Forelimb muscle (tissue), 1 donor: ENCODE measurements at places on chromosomes 7 and 10. TPM values are rescaled to one million over a fixed set of nuclear protein-coding genes. Genes with fewer than 3 reads are reported as not detected.

DNA sequence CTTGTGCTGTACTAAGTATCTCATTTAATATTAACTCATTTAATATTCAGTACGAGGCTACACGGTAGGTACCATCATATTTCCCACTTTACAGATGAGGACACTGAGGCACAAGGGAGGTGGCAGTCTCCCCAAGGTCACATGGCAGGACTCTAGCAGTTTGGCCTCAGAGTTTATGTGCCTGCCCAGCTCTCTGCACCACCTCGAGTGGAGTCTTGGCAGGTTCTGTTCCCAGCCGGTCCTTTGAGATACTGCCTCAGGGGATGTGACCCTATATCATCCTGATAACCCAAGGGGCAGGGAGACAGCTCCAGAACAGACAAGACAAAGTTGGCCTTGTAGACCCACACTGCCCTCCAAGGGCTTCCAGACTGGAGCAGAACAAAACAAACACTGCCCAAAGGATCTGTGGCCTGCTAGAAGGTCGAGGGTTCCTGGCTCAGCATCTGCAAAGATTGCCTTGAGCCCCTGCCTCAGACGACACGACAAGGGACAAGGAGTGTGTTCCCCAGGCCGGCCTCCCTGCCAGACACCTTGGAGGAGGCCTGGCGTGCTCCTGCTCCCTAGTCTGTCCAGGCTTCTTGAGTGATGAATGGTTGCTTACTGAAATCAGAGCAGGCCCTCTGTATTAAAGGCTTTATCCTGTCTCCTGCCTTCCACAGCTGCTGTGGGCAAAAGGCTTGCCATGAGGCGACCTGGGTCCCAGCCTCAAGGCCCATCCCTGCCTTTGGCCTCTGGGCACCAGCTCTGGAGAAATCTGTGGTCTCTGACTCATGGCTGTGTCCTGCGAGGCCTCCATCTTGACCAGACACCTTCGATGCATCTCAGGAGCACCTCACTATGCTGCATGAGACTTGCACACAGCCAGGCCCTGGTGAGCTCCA lies 3.9 kb upstream of the PWWP2B start:
- no peak for DNase-seq

The CPVL gene
- polyA plus RNA-seq = 33.8 TPM

- DNase-seq = no peak
These were observed 53.8 kb downstream of the TMEM26 start for GRCh38 chr10:61399406-61399805.

DNA sequence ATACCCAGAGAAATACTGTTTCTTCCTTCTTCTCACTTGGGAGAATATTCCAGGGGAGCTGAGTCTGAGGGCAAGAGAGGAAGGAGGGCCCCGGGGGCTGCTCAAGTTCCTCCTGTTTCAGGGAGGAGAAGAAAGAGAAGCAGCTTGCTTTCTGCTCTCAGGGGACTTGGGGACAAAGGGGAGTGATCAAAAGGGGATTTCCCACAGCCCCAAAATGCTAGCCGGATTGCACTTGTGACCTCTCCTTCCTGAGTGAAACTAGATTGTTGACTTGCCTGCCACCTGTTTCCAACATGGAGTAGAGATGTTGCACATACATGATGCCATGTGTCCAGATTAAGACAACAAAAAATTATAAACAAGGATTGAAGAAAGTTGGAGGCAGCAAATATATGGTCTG lies 28.7 kb upstream of the PDCD4 start:
- no peak for DNase-seq

- DNase-seq = no peak
These were observed 57.2 kb downstream of the SLC16A12 start for GRCh38 chr10:89478085-89478738.

The RPEL1 gene
- not detected for polyA plus RNA-seq

GRCh38 chr7:37532636-37533035 lies 84.0 kb upstream of the ELMO1 start:
- DNase-seq = no peak

DNA sequence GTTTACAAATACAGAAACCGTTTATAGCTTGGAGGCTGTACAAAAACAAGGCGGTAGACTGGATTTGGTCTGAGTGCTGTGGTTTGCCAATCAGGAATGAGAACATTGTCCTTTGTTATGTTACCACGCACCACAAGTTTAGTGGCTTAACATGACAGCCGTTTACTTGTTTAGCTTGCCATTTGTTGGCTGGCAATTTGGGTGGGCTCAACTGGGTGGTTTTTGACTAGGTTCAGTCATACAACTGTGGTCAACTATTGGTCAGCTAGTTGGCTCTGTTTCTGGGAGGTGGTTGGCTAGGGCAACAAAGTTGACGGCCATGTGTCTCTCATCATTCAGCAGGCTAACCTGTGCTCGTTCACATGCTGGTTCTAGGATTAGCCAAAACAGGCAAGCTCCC lies 60.1 kb upstream of the SP8 start:
- DNase-seq = no peak

The AMZ1 gene
- polyA plus RNA-seq = 0.29 TPM

DNA sequence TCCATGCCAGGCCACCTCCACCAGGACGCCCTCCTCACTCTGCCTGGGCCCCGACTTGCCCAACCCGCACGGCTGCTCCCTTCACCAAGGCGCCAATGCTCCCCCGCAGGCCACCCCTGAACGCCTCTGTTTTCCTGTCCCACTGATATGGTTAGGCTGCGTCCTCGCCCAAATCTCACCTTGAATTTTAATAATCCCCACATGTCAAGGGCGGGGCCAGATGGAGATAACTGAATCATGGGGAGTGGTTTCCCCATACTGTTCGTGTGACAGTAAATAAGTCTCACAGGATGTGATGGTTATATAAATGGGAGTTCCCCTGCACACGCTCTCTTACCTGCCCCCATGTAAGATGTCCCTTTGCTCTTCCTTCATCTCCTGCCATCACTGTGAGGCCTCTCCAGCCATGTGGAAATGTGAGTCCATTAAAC lies 29.8 kb downstream of the RSU1 start:
- no peak for DNase-seq

The EMX2 gene
- polyA plus RNA-seq = 11.9 TPM

GRCh38 chr7:4050126-4050660 lies 631.9 kb upstream of the FOXK1 start:
- no peak for DNase-seq

DNA sequence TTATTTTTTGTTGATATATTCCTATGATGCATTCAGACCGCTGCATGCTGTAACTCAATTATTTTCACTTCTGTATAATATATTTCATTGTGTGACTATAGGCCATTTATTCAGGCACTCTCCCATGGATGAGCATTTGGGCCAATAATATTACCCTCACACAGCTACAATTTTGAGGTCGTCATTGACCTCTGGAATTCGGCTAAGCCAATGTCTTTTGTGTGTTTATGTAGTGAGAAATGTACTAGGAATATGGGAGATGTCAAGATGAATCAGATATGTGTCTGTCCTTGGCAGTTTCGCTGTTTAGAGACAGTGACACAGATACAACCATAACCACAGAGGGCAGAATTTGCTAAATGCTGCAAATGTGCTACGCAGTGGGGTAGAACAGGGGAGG lies 474.2 kb downstream of the ADRA2A start:
- DNase-seq = no peak

GRCh38 chr10:35214607-35215020 lies 88.0 kb downstream of the CREM start:
- no peak for DNase-seq

GRCh38 chr10:29805134-29805723 lies 170.5 kb upstream of the SVIL start:
- DNase-seq = no peak

DNA sequence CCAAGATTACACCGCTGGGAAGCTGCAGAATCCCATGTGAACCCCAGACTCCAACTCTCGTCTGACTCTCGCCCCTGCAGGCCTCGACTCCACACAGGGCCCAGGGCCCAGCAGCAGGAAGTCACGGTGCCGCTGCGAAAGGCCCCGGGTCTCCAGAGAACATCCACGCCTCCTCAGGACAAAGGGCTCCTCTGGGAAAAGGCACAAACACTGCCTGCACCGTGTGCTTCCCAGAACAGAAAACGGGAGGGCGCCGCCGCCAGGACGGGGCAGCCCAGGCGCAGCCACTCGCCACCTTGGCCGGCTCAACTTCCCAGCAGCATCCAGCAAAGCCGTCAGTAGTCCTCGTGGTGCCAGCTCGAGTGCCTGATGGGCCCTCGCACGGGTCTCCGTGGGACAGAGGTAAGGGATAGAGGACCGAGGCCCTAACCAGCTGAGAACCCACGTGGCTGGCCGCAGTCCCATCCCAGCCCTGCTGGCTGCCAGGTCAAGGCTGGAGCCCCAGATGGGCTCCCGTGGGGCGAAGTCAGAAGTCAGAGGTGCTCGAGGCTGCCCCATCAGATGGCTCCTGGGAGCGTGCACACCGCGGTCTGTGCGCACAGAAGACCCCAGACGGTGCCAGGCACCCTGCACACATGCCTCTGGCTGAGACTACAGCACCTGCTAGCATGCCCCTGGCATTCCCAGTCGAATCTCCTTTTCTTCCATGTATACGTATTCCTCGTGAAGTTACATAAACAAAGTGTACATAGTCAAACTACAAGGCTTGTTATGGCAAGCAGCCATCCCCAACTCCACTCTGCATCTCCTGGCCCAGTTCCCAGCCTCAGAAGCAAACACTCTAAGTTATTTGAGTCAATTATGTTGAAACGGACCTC lies 60.2 kb downstream of the MAD1L1 start:
- no peak for DNase-seq

DNA sequence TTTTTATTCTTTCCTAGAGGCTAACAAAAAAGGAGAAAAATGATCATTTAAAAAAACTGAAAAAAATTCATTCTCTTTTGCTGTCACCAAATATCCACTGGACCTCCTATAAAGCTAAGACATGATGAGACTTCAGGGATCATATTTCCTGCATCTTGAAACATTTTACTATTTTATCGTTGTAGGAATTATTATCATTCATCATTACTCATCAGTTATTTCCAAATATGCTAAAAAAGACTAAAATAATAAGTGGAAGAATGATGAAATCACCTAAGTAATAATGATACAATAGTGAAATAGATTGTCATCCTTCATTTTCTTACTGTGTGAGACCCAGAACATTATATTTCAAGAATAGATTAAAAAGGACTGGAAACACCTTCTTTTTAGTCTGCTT lies 28.3 kb downstream of the TAF3 start:
- DNase-seq = no peak

- no peak for DNase-seq
These were observed 45.2 kb downstream of the SRRM3 start for GRCh38 chr7:76246804-76247389.

GRCh38 chr7:101273206-101273605 lies 28.3 kb upstream of the FIS1 start:
- DNase-seq = no peak

The STAM gene
- 20.8 TPM for polyA plus RNA-seq

The TMEM229A gene
- polyA plus RNA-seq = not detected
